Foreskin keratinocyte (primary cell): ENCODE measurements at places on chromosomes 3 and 15.
A peak's percentile ranks its signal among the peaks of the same experiment; 100 is the strongest.

GRCh38 chr15:84570164-84570735 lies 30.6 kb upstream of the ZSCAN2 start:
- peak; percentile 44 for DNase-seq

DNA sequence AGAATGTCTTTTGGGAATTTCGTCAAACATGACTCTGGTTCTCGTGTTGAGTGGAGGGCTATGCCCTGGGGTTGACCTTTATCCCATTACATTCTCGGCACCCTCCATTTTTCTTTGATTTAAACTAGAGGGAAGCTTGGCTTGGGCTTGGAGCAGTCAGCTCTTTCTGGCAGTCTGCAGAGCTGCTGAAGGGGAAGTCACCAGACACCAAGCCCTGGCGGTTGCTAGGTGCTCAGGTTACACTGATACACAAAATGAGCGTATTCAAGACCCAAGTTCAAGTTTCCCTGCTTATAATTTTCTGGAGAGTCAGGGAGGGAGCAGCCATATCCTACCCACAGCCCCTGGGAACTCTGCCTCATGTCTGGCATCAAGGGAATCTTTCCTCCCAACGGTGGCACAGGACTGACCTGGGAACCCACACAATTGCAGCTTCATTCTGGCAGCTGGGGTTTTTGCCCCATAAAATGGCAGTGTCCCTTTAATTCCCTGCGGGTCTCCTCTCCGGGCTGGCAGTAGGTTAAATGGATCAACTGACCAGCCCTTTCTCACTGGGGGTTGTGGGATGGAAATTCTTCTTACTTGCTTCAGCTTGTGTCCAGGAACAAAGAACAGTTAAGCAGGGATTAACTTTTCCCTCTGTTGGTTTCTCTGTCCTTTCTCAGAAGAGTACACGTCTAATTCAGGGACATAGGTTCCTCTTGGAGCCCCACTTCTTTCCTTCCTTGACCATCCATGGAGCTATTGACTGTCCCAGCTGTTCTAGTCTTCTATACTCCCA lies 110.0 kb upstream of the DLG1 start:
- DNase-seq: no peak

- DNase-seq: no peak
Measured at GRCh38 chr3:16467393-16467792, 46.1 kb downstream of the RFTN1 start.

GRCh38 chr15:38696109-38696727 lies 131.6 kb upstream of the RASGRP1 start:
- no peak for DNase-seq

- DNase-seq: no peak
Measured at GRCh38 chr3:69881756-69882428, 117.6 kb upstream of the SAMMSON start.

- no peak for DNase-seq
Measured at GRCh38 chr3:186843039-186843432, 526 bp downstream of the ADIPOQ start.

- DNase-seq: no peak
Measured at GRCh38 chr15:89654847-89655805, at the start of gene KIF7. Gene KIF7 (minus strand): TSS chr15:89655467. CDS start chr15:89652930, 2,537 bp downstream.

DNA sequence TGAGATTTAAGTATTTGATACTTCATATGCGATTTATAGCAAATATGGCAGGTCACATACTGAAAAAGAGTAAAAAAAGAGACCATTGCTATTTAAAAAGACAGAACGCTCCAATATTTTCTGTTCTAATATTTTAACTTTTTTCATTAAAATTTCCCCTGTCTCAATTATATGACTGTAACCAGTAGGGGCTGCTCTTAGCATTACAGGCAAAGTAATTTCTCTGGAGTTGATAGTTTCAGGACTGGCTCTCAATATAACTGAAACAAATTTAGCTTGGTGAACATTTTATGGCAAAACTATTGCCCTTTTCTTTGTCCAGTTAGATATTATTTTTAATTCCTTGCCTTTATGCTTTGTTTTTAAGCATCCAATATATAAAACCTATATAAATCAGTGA lies 286.3 kb upstream of the ROBO2 start:
- no peak for DNase-seq

DNA sequence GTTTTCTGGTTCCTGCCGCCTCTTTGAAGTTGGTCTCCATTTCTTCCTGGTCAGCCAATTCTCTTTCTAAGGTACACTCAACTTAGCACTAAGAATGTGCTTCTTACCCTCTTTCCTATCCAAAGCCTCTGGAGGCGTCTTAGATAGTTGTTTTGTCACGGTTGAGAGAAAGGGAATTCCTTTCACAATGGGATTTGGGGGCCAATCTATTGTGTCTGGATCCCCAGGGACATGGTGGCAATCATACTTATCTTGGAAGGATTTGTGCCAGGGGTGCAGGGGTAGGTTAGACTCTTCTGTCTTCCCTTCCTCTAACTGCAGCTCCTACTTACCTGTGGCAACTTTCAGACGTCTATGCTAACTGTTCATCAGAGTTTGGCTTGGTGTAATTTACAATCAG lies 287.1 kb downstream of the SOX2 start:
- DNase-seq: no peak

GRCh38 chr15:61921093-61921492 lies 139.2 kb downstream of the VPS13C start:
- peak; percentile 30 for DNase-seq
